SJCRH30 (cell line): ENCODE measurements at places on chromosomes 1 and 21. TPM values are rescaled to one million over a fixed set of nuclear protein-coding genes. Genes with fewer than 3 reads are reported as not detected.

Gene EDARADD
- 3.8 and 4.3 TPM in 2 replicates for total RNA-seq

Gene TMEM200B
- 1.0 and 1.3 TPM in 2 replicates for total RNA-seq

Gene PTPN22
- total RNA-seq: 1.4 and 2.0 TPM in 2 replicates

Gene FCRL1
- not detected in 2 replicates for total RNA-seq

Gene LCK
- 0.43 TPM in 1 of 2 replicates, not detected in the other for total RNA-seq

- no peak overlapping the region for H3K4me3 ChIP-seq
- no peaks in the 10 kb centered on the region for H3K36me3 ChIP-seq
- no peak overlapping the region for H3K27ac ChIP-seq
- no peaks in the 10 kb centered on the region for H3K4me1 ChIP-seq
- no peak for DNase-seq
Measured at GRCh38 chr21:36535618-36536241, 55.8 kb upstream of the CLDN14 start.

DNA sequence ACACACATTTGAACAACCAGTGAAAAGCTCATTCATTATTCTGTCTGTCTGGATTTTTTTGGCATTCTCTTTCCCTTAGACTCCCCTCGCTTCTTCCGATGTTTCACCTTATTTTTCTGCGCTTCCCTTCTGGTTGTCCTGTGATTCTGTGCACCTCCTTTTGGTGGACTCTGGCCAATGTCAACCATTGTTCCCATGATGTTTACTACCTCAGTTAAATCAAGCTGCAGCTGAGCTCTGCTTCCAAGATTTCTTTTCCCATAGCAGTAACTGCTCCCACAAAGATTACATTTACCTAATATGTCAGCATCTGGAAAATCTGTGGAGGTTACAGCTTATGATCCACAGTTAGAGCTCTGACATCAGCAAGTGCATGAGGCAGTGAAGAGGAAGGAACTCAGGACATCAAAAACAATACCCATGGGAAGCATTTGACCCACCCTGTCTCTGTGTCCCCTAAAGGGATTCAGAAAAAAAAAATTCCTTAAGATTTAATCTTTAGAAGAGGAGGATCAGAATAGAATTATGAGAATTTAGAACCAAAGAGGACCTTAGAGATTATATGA is 69.9 kb upstream of the ADAMTS5 start:
- no peaks in the 10 kb centered on the region for H3K27me3 ChIP-seq
- H3K4me3 ChIP-seq: no peak overlapping the region
- no peaks in the 10 kb centered on the region for H3K4me1 ChIP-seq
- DNase-seq: no peak
- no peak overlapping the region for H3K27ac ChIP-seq
- H3K36me3 ChIP-seq: no peaks in the 10 kb centered on the region

DNA sequence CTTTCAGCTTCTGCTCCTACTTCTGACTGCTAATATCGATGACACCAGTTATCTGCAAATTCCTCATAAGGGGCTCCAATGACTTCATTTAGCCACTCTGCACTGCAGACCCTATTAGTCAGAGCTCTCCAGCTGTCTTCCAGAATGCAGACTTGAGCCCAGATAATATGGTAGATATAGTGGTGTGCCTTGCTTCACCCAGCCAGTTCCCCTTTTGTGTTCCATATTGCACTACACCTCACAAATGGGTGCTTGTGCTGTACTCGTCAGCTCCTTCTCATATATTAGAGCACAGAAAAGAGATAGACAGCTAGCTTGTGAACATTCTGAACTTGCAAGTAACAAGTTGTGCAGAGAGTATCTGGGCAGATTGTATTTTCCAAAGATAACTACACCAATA is 23.7 kb upstream of the COG2 start:
- DNase-seq: peak; percentile 37
- H3K27ac ChIP-seq: peak overlapping the region; percentile 95
- no peaks in the 10 kb centered on the region for H3K36me3 ChIP-seq
- peaks cover 49% of the 10 kb centered on the region for H3K4me1 ChIP-seq
- no peaks in the 10 kb centered on the region for H3K27me3 ChIP-seq

DNA sequence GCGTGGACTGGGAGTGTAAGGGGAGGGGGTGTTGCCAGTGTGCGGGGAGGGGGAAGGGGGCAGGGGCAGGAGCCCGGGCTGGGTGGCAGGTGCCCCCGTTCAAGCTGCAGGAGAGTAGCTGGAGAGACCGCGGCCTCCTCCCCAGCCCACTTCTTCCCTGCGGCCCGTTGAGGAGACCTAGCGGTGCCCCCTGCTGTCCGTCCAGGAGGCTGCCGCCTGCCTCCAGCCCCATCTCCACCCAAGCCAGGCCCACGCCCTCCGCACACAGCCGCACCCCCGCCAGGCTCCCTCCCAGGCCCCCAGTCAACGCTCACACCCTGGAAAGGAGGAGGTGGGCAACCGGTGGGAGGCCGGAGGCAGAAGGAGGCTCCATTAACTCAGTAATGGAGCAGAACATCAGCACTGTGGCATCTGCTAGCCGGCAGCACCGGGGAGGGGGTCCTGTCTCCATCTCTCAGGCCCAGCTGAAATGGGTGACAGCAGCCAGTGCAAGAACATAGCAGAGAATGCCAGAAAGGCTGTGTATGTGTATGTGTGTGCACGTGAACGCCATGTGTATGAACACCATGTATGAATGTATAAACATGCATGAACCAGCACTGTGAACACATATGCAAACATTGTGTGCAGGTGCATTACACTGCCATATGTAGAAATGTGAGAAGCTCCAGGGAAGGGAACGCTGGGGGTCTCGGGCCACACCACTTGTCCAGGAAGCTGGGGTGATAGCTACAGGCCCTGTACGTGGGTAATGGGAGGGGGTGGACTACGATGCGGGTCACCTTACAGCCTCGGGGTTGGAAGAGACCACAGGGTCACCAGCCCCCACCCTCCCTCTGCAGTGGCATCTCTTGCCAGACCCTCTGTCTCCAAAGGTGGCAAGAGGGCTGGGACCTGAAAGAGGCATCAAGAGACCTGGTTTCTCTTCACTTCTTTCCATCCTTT is 84.6 kb downstream of the SYT2 start:
- no peak overlapping the region for H3K4me3 ChIP-seq
- H3K27me3 ChIP-seq: no peaks in the 10 kb centered on the region
- H3K4me1 ChIP-seq: peaks cover 9% of the 10 kb centered on the region
- no peaks in the 10 kb centered on the region for H3K36me3 ChIP-seq

GRCh38 chr1:248786156-248786555 is 30.6 kb upstream of the LYPD8 start:
- H3K27me3 ChIP-seq: no peaks in the 10 kb centered on the region
- DNase-seq: peak; percentile 21
- no peaks in the 10 kb centered on the region for H3K4me1 ChIP-seq
- no peak overlapping the region for H3K27ac ChIP-seq
- H3K4me3 ChIP-seq: no peak overlapping the region
- H3K36me3 ChIP-seq: no peaks in the 10 kb centered on the region

GRCh38 chr1:9119745-9120144 is 9.2 kb downstream of the GPR157 start:
- no peak for DNase-seq
- no peak overlapping the region for H3K27ac ChIP-seq
- no peaks in the 10 kb centered on the region for H3K4me1 ChIP-seq
- H3K27me3 ChIP-seq: peaks cover 9% of the 10 kb centered on the region; the same call in 1 of the 2 replicates
- no peak overlapping the region for H3K4me3 ChIP-seq

DNA sequence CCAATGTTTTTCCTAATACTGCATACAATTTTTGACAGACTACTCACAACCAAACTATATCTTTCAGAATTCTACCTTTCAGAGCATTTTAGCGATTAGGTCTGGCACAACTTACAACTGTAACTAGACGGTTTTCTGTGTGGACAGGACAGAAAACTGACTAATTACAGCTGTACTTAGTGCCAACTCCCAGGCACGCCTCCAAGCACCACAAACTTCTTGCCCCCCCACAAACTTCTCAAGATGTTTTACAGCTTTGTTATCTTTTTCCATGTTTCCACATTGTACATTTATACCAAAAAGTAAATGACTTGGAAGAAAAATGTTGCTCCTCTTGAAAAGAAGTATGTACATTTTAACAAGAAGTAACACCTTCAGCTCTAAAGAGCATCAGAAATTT is 13.8 kb downstream of the LYST start:
- H3K4me3 ChIP-seq: no peak overlapping the region
- no peaks in the 10 kb centered on the region for H3K27me3 ChIP-seq
- no peak overlapping the region for H3K27ac ChIP-seq
- no peaks in the 10 kb centered on the region for H3K36me3 ChIP-seq
- no peaks in the 10 kb centered on the region for H3K4me1 ChIP-seq
- DNase-seq: no peak

DNA sequence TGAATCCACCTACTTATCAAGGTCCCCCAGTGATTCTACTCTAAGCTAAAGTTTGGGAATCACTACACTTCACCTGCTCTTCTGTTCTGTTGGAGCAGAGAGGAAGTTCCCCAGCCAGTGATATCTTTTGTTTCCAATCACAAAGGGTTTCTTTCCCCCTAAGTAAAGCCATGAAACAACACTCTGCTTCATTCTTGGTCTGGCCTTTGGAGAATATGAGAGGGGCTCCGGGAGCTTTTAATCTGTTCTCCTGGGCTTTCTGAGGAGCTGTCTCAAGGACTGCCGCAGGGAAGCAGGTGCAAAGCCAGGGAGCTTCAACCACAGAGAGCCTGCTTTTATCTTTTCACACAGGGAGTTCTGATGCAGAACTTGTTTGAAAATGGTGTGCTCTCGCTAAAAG is 10.1 kb upstream of the SLAMF9 start:
- no peak overlapping the region for H3K4me3 ChIP-seq
- H3K27ac ChIP-seq: no peak overlapping the region
- DNase-seq: no peak
- H3K4me1 ChIP-seq: no peaks in the 10 kb centered on the region

DNA sequence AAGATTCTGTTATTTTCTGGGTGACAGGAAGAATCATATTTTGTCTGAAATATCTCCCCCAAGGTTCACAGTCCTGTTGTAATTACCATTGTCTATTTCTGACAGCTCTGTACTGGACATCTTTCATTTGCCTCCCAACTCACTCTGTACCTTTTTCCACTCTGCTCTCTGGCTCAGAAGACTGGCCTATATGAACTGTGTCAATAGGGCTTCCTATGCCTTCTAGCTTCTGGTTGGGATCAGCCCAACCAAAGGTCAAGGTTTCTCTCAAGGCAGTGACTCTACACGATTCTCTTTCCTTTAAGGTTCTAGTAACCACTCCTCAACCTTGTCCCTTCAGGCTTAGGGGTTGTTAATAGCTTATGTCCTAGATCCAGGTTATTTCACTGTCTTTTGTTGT is 17.5 kb downstream of the KLHL12 start:
- no peak overlapping the region for H3K27ac ChIP-seq
- H3K36me3 ChIP-seq: peaks cover 32% of the 10 kb centered on the region
- H3K4me3 ChIP-seq: no peak overlapping the region
- no peaks in the 10 kb centered on the region for H3K4me1 ChIP-seq

DNA sequence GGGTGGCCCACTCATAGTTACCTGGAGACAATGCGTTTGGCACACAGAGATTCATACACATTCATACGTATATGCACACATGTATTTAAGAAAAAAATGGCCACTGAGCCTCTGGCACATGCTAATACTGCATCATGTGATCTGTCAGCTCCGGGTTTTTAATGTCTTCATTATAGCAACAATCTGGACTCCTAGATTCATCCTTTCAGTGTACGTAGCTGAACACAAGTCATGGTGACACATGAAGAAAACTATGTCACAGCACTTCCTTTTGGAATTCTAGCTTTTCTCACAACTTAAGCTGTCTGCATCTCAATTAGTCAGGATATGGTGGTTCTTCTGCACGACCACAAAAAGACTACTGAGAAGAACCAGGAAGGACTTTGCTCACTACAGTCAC is 24.7 kb downstream of the HSF2BP start:
- H3K4me1 ChIP-seq: no peaks in the 10 kb centered on the region
- H3K27ac ChIP-seq: no peak overlapping the region
- no peak overlapping the region for H3K4me3 ChIP-seq
- DNase-seq: no peak
- no peaks in the 10 kb centered on the region for H3K27me3 ChIP-seq
- H3K36me3 ChIP-seq: no peaks in the 10 kb centered on the region

GRCh38 chr1:171850651-171851350 is 9.5 kb downstream of the DNM3 start:
- H3K27me3 ChIP-seq: no peaks in the 10 kb centered on the region
- no peaks in the 10 kb centered on the region for H3K36me3 ChIP-seq
- H3K27ac ChIP-seq: no peak overlapping the region
- DNase-seq: no peak
- H3K4me1 ChIP-seq: 0 out of 2 replicates have a peak, but pooled peaks cover 3% of the 10 kb centered on the region

- H3K27me3 ChIP-seq: no peaks in the 10 kb centered on the region
- H3K36me3 ChIP-seq: no peaks in the 10 kb centered on the region
- no peak for DNase-seq
- no peaks in the 10 kb centered on the region for H3K4me1 ChIP-seq
Measured at GRCh38 chr1:57019236-57019839, 53.5 kb upstream of the C8B start.

DNA sequence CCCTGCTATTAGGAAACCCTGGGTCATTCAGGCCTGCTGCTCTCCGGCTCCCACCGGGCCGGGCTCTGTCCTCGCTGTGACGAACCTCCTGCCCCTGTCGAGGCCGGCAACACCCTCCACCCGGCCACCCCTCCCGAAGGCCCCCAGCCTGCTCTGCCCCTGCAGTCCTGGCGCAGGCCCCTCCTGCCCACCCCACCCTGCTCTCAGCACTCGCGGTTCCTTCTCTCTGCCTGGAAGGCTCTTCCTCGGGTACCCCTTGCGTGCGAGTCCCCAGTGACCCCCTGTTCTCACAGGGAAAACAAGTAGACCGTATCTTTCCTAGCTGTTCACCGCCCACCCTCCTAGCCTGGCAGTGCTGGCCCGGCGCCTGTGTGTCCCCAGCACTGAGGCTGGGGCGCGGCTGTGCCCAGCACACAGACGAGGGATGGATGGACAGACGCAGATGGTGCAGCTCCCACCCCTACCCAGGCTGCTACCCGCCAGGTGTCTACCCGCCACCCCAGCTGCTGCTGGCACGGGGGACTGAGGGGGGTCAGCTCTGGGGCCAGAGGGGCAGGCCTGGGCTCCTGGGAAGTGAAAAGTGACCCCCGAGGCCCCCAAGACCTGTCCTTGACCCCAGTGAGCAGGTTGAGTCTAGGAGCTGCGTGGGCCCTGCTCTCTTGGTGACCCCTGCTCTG is 3.1 kb upstream of the VWA1 start:
- no peaks in the 10 kb centered on the region for H3K27me3 ChIP-seq
- peaks cover 42% of the 10 kb centered on the region; the same call in 1 of the 2 replicates for H3K4me1 ChIP-seq
- no peaks in the 10 kb centered on the region for H3K36me3 ChIP-seq
- peak; percentile 93 for DNase-seq
- peak overlapping the region; percentile 50 for H3K4me3 ChIP-seq
- peak overlapping the region; percentile 91 for H3K27ac ChIP-seq
